ENCODE measurements at places on chromosomes 5 and 9. TPM values are rescaled to one million over a fixed set of nuclear protein-coding genes. Genes with fewer than 3 reads are reported as not detected.

DNA sequence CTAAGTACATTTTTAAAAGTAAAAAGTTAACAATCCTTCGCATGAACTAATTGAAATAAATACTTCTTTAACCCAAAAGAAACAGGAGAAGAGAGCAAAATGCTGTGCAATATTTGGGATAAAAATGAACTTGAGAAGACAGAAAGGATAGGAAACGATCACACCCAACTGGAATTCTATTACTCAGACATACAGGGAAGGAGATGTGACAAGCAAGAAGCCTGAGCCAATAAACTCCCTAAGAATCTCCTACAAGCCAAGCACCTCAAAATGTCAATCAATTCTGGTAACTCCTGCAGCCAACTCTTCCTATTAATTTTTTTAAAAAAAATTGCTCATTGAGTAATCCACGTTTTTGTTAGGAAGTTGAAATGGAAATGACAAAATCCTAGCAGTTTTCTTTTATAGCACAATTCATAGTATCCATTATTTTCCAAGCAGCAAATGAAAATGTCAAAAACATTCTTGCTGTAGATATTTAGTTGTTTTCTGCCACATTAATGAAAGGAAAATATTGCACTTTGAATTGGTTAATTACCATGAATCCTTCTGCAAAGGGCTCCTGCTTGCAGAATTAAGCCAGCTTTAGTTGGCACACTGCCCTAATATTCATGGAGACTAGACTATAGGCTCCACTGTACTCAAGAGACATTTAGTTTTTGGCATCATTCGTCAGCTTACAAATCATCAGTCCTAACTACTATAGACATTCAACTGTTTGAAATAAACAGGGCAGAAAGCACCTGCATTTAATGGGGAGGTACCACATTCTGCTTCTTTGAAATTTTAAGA, 89.0 kb downstream of the RFX3 start:
- no peak for DNase-seq

- no peak for DNase-seq
Measured at GRCh38 chr5:5199495-5199894, 59.4 kb downstream of the ADAMTS16 start.

- DNase-seq: no peak
Measured at GRCh38 chr5:9830184-9830583, 200.0 kb upstream of the TAS2R1 start.

GRCh38 chr9:68983008-68983411, 30.9 kb downstream of the PRKACG start:
- DNase-seq: no peak

NR5A1 gene
- 0.19 TPM for polyA plus RNA-seq

PTPN3 gene
- polyA plus RNA-seq: 66.0 TPM

DOCK8 gene
- 12.4 TPM for polyA plus RNA-seq
